ENCODE measurements at places on chromosomes 1 and 21.

- no peak for DNase-seq
Measured at GRCh38 chr1:229229137-229229720, 41.7 kb upstream of the RAB4A start.

- no peak for DNase-seq
Measured at GRCh38 chr1:101325144-101325543, 88.3 kb downstream of the S1PR1 start.

DNA sequence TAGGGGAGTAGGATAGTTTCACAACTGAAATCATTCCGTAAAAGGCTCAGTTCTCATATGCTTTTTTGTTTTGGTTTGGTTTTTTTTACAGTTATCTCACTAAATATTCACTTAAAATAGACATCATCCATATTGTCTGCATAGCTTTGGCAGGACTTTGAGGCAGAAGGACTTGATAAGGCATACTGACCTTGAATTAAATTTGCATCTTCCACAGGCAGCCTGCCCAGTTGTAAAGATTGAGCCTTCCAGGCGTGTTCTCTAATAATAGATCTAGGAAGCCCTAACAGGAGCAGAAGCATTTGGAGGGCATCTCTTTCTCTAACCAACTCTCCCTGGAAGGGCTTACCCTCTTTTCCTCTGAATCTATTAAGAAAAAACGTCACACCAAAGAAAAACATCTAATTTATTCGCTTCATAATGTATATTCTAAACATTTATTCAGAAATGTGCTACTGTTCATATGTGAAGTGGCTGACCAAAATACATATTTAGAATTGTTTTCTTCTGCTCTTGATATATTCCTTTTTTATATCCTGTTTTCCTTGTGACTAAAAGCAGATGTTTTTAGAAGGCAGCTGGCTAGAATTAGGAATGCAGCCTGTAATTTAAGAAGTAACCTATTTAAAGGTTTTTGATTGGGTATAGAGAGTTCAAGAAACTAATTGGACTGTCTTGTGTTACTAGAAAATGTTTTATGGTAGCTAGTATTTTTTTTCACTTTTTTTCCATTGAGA lies 20.2 kb downstream of the DESI2 start:
- DNase-seq, result no peak

DNA sequence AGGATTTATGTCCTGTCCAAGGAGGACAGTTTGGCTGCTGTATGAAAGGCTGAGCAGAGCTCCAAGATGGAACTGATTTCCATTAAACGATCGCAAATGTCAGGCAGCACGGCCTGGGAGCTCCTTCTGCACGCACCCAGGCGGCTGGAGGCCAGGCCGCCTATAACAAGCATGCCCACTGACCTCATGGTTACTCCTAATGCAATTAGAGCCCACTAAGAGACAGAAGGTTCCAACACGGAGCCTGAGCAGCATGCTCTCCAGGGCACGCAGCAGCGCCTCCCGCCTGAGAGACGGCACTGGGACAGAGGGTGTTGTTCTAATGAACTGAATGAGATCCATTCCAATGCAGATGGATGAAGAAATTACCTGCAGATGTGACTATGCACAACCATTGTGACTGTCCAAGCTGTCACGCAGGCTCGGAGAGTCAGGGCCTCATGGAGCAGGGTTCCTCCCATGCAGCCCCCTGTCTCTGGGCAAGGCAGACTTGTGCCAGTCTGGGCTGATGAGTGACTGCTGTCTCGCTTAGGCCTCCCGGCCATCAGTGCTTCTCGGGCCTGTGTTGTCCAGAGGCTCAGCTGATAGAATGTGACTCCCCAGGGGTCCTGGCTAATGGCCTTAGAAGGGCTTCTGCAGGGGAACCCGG lies 25.2 kb upstream of the CDCA8 start:
- no peak for DNase-seq

DNA sequence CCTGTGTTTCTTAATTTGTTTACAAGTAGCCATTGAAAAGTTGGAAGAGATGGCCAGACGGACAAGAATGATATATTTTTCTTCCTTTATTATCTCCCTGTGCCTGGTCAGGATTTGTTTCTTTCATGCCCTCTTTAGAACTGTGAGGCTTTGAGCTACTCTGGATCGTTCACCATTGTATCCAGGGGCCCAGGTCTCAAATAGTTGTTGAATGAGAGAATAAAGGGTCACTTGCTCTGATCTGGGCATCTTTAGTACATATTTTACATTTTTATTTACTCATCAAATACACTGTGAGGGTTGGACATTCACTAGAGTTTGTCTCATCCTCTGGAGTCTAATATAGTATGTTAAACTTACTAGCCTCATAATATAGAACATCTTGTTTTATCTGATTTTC lies 48.7 kb downstream of the IVNS1ABP start:
- no peak for DNase-seq

DNA sequence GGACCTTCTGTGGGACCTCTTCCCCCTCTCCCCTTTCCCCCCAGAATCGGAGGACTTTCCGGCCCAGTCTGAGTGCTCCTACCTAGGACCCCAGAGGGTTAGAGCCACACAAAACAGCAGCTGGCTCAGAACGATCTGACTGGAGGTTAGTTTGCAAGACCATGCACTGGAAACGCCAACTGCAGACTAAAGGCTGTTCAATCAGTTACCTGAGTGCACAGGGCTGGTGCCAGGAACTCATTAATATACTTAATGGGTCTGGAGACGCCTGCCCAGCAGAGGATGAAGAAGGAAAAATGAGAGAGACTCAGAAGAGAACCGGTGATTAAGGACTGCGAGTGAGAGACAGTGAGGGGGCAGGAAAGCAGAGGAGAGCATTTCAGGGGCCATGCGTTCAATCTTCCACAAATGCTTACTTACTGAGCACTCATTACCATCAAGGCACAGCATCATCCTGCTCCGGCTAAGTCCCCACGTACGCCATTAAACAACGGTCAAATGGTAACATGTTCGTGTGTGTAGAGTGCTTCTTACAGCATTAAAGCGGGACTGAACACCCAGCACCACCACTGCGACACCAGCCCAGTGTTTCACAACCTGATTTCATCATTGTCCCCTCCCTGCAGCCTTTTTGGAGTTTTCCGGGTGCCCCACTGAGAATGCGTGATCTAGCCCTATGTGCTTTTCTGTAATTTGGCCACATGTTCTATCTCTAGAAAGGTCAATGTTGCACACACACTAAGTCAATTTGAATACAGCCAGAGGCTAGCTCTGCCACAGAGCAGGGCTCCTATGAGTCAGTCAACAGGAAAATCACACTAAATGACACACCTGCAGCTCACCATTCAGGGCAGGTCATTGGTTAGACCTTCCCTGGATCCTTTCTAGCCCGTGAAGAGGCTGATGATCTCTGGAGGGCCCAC lies 7.6 kb downstream of the ENO1 start:
- DNase-seq, result no peak

- DNase-seq, result no peak
Measured at GRCh38 chr1:104768466-104768865, 1018.8 kb downstream of the AMY1C start.

GRCh38 chr1:184082541-184083415 lies 31.2 kb downstream of the TSEN15 start:
- DNase-seq, result no peak

DNA sequence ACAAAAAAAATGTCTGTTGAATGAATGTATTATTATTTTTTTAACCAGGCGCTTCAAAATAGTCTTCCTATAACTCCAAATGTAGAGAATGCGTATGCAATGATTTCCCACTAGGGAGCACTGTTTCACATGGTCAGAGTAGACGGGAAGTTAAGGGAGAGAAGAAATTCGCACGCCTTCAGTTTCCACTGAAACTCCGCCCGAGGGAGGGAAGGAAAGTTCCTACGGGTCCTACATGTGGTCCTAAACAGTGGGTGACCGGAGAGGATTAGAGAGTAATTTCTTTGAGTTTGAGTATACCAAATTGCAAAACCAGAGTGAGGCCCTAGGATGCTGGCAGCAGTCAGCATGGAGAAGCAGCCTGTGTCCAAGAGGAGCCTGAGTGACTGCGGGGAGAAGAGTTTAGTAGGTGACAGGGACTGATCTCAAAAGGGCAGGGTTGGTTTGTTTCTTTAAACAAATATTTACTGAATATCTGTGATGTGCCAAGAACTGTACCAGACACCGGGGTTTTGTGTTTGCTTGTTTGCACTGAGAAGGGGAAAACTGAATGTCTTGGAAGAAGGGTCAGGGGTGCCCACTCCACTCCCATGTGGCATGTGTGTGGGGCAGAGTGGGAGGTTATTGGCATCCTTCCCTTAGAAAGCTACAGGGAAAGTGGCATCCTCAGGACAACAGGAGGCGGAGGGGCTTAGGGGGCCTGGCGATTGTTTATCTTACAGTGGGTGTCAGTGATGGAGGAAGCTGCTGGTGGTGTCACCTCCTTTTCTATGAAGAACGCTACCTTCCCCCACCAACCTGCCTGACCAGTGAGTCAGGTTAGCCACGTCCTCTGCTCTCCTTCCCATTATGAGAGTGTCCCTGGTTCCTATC lies 22.8 kb downstream of the RNU5D-1 start:
- DNase-seq, result no peak

DNA sequence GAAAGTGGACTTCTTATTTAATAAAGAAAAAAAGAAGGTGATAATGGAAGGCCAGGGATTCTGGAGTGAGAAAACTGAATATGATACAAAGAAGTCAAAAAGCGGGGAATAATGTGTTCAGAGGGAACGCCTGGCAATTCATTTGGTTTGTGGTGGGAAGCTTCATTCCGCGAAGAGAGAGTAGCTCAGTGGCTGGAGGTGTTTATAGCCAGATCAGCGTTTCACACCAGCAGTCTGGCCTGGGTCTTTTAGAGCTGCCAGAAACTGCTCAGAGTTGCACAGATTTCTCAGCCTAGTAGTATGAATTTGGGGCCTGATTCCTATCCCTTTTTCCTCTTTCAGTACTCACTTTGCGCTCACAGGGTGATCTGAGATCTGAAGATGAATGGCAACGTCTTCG lies 67.8 kb upstream of the IPO9 start:
- no peak for DNase-seq

GRCh38 chr1:233459968-233460367 lies 132.4 kb downstream of the MAP3K21 start:
- no peak for DNase-seq

DNA sequence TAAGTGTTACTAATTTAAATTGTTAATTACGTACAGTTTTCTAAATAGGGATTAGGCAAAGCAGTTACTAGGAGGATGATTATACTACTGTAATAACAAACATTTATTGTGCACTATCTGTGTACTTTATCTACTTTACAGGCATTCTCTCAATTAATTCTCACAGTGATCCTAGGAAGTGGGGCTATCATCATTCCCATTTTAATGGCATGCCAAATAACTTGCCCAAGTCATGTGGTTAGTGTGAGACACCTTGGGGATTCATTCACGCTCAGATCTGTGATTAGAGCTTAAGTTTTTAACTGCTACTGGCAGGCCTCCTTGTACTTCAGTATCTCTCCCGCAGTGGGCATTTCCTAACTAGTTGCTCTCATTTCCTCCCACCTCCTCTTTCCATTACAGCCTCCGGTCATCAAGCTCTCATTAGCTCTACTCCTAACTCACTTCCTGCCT lies 11.5 kb downstream of the PHLDA3 start:
- no peak for DNase-seq

- DNase-seq, result no peak
Measured at GRCh38 chr1:154404511-154404931, 622 bp upstream of the IL6R start.

GRCh38 chr1:19317126-19317910 lies 5.2 kb downstream of the SLC66A1 start:
- DNase-seq, result no peak

DNA sequence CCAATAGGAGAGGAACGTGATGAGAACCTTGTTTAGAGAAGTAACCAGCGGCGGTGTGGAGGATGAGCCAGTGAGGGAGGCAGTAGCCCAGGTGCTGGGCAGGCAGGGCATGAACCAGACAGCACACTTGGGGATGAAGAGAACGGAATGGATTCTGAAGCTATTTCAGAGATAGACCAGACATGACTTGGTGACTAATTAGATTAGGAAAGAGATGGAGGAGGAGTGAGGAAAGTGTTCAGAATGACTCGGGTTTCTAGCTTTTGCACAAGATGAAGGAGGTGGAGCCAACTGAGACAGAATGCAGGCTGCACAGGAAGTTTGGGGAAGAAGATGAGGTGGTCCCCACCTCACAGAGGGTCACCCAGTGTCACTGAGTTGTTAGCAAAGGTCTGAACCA lies 5.1 kb downstream of the PEF1 start:
- DNase-seq, result no peak

DNA sequence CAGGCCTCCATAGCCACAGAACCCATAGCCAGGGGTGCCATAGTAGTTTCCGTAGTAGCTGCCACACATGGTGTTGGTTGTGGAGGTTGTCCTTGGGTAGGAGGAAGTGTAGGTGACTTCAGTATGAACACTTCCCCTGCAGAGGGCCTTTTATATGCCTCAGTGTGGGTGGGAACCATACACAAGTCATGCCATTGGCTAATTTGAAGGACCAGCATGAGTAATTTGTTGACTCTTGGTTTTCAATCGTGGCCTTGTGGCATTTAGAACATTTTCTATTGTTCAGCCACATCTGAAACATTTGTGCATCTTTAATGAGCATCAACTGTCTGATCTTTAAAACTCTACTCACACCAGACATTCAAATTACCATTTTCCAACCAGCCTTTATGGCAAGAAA lies at the start of gene KRTAP6-1:
TSS of gene KRTAP6-1 (minus strand) at position 95 of the 400 bp plus-strand sequence. CDS start at position 69, 26 bp downstream.
- DNase-seq, result no peak

DNA sequence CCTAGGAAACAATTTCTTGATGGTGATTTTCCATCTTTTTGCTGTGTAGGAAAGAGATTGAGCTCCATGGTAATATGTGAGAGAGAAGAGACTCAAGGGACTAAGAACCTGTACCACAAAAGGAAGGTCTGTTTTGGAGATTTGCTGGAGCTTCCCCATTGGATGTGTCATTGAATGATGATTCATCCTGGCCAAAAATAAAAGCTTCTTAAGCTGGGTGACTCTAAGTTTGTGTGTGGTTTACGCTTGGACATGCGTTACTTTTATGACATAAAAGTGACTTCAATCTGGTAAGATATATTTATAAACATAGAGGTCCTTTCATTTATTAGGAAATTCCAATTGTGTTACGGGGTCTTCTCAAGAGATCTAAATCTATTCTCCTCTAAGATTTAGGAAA lies 17.4 kb upstream of the IL19 start:
- no peak for DNase-seq

DNA sequence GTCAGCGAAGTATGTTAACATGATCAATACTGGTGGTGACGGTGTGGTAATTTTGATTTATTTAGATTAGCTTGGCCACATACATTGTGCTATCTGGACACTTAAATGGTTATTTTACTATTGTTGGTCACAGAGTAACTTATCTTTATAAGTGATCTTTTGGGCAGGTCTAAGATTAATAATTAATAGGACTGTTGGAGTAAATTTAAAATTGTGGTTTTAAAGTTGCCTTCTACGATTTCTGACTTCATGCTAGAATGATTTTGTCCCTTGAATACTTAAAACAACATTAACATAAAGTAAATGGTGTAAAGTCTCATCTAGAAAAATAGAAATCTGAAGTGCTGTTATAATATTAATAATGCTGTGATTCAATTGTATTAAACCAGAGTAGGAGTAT lies 14.7 kb downstream of the SRRM1 start:
- DNase-seq, result no peak

DNA sequence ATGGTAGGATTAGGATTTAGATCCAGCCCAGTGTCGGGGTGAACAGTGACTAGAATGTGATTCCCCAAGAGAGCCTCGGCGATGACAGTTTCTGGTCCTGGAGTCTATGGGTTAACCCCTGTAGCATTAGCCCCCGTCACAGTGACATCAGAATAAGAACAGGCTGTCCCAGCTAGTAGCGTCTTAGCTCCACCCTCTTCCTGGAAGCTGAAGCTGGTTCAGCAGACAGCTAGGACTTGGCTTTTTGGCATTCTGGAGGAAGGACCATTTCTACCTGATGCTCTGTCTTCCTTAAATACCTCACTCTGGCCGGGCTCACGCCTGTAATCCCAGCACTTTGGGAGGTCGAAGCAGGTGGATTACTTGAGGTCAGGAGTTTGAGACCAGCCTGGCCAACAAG lies 5.0 kb downstream of the NDUFS2 start:
- no peak for DNase-seq
